Upper lobe of right lung (tissue), 1 donor: ENCODE measurements at places on chromosomes 5 and 9.

DNA sequence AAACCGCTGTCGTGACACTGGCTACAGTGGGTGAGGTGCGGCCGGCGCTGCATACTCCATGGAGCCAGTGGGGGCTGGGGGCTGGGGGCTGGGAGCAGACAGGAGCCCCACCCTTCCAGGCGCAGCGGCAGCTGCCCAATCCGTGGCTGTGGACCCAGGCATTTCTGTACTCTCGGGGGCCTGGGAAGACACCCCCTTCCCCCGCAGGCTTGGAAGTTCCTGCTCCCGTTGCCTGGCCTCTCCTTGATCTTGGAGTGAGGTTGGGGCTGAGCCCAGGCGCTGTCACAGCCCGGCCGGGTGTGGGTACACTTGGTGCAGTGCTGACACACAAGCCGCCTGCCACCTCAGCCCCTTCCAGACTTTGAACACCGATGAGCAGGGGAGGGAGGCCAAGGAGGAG lies 27.7 kb upstream of the GGTA1 start:
- DNase-seq: no peak

DNA sequence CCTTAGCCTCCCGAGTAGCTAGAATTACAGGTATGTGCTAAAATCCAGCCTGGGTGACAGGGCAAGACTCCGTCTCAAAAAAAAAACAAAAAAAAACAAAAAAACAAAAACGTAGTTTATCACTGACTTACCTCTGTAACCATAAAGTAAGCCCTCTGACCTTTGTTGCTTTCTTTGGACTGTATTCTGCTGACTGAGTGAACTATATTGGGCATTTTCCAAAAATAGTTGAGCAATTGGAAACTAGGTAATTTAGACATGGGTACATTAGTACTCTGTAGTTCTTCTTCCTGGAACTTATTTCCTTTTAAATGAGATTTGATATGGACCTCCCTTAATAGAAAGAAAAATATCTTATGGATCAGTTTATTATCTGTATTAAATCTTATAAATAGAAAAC lies 66.6 kb downstream of the ANKHD1 start:
- DNase-seq: no peak

DNA sequence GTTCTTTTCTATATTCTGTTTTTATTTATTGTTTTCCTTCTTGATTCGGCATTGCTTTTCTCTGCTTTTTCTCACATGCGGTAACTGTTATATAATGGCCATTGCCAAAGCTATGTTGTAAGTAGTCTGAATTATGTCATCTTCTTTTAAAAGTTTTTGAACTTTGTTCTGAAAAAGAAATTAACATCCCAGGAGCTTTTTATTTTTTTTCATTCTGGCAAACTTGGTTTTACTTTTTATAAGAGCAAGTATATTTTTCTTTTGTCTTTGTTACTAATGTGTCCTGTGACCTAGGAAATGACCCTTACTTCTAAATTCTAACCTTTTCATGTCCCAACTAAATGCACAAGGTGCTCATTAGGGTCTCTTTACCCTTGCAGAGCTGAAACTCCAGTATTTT lies 26.7 kb upstream of the IZUMO3 start:
- DNase-seq: no peak

DNA sequence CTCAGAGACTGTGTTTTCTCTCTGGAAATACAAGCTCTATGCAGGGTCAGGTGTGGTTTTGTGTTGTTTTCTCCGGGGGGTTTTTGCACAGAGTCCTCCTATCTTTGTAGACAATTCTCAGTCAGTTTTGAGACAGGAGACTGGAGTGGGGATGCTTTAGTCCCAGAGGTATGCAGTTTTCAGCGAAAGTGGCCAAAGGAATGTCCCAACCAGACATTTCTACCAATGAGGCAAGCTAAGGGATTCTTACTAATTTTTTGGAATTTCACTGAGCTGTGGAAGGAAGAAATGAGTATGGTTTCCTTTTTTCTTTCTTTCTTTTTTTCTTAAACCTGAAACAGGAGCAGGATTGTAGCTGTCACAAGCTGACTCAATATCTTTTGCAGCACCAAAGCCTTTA lies 35.3 kb upstream of the PLPP1 start:
- DNase-seq: no peak

- peak; percentile 74 for DNase-seq
Observed at GRCh38 chr9:137307255-137308056, 5.4 kb upstream of the NRARP start.

DNA sequence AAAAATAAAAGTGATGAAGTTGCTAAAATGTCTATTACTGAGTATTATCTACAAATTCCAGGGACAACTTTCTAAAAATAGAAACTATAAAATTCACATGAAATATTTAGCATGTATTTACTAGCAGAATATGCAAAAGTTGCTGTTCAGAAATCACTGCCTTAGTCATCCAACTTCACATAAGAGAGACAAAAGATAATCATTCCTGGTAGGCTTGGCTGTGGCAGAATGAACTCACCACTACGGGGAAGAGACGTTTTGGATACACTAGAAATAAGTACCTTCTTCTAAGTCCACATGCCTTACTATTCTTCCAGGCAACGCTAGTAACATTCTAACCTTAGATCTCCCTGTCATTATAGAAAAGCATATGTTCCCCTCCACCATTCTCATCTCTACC lies 272.2 kb downstream of the BNC2 start:
- no peak for DNase-seq

- no peak for DNase-seq
Observed at GRCh38 chr9:117827456-117827855, 123.3 kb downstream of the TLR4 start.

GRCh38 chr5:14557203-14557770 lies 24.3 kb upstream of the OTULINL start:
- no peak for DNase-seq

GRCh38 chr9:130159915-130160670 lies 12.1 kb upstream of the NCS1 start:
- DNase-seq: no peak

- DNase-seq: no peak
Observed at GRCh38 chr5:82494942-82495341, 216.8 kb upstream of the RPS23 start.

DNA sequence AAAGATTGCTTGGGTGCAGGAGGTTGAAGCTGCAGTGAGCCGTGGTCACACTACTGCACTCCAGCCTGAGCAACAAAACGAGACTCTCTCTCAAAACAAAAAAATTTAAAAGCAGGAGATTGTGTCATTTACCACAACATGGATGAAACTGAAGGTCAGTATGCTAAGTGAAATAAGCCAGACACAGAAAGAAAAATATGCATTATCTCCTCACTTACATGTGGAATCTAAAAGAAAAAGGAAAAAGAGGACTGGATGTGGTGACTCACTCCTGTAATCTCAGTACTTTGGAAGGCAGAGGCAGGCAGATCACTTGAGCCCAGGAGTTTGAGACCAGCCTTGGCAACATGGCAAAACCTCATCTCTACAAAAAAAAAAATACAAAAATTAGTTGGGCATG lies 146.8 kb upstream of the DAPK1 start:
- DNase-seq: no peak

- DNase-seq: no peak
Observed at GRCh38 chr5:181037365-181037861, 2.7 kb upstream of the BTNL9 start.

DNA sequence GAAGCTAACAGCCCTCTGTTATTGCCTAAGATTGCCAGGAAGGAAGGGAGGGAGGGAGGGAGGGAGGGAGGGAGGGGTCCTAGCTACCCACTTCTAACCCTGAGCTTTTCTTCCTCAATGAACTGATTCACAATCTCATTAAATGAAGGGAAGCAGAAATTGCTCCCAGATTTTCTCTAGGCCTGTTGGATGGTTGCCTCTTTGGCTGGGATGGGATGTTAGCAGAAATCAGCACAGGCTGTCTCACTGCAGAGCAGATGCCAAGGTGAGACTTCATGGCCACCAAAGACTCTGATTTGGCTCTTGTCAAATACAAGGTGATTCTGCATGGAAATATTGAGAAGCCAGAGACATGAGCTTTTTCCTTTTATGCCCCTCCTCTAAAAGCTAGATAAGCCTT lies 578.6 kb downstream of the ACTL7B start:
- no peak for DNase-seq

DNA sequence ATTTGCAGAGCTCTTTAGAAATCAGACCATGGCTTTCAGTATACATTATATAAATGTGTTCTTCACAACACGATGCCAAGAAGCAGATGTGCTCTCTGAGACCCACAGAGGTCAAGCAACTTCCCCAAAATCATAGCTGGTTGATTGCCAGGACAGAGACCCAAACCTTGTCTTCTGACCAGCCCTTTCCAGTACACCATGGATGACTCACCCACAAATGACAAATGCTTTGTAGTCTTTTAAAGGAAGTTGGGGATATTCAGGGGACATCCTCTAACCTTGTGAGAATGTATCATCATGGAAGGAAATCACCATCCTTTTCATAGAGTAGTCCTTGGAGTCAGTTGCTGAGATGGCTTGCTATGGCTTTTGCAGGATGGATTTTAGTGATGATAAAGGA lies 30.1 kb downstream of the ZNF462 start:
- DNase-seq: no peak

- no peak for DNase-seq
Observed at GRCh38 chr9:86670536-86670935, 276.8 kb downstream of the GAS1 start.

DNA sequence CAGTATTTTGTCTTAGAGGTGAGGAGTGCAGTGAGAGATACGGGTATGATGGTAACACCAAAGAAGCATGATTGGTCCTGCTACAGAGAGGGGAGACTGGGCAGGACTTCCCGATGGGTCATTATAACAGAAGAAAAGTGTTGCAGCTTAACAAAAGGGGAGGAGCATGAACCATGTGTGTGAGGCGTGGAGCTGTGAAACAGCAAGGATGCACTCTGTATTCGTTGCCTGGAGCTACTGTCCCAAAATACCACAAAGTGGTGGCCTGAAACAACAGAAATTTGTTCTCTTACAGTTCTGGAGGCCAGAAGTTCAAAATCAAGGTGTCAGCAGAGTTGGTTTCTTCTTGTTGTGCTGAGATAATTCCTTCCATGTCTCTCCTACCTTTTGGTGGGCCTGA lies 59.4 kb upstream of the GRHPR start:
- DNase-seq: no peak

DNA sequence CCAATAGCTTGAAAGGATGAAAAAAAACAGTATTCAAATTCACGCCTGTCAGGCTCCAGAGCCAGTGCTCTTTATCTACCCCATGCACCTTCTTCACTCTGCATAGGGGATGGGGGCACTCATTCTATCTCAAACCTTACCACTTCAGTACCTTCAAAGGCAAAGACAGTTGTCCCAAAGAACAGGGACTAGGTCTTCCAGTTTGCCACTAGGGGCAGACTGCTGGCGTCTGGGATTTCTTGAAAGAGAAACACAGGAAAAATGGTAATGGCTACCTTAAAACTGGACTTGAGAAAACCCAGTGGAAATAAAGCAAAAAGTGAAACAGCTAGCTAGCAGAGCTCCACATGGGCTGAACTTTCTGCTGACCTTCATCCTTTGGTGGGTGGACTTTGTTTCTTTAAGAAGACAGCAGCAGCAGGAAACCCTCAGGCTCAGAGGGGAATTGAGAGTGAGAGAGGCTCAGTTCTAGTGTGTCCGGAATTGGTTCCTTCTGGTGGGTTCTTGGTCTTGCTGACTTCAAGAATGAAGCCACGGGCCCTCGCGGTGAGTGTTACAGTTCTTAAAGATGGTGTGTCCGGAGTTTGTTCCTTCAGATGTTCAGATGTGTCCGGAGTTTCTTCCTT lies 41.0 kb upstream of the SLC36A1 start:
- DNase-seq: no peak

- DNase-seq: no peak
Observed at GRCh38 chr9:97938081-97938644, at the start of gene HEMGN. TSS of gene HEMGN (minus strand) at chr9:97938172. CDS start at chr9:97938136, 36 bp downstream.

- no peak for DNase-seq
Observed at GRCh38 chr5:178740181-178740557, 9.7 kb upstream of the ZNF354A start.

DNA sequence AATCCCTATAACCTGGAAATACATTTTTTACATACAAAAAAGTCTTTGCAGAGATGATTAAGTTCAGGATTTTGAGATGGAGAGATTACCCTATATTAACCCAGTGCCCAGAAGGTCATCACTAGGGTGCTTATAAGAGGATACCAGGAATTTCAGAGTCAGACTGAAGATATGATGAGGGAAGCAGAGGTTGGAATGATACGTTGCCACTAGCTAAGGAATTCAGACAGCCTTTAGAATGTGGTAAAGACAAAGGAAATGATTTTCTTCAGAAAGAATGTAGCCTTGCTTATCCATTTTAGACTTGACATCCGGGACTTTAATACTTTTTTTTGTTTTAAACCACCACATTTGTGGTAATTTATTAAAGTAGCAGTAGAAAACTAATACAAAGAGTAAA lies 2176.8 kb upstream of the C9orf72 start:
- no peak for DNase-seq

GRCh38 chr9:93218161-93218560 lies 34.2 kb downstream of the WNK2 start:
- peak; percentile 52 for DNase-seq

DNA sequence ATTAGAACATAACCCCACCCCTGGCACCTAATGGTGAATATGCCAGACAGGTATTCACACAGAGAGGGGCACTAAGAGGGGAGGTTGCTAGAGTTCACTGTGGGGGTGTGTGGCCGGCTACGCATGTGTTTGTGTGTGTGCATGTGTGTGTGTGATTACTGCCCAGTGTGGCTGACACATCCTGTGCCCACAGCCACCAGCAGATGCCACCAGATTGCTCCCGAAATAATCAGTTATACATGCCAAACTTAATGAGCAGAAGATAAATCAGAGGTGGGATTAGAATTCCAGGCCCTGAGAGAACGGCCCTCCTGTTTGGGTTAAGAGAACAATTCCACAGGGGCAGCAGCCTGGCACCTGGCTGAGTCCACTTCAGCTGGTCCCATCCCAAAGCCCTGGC lies 91.8 kb upstream of the TBCA start:
- DNase-seq: no peak

DNA sequence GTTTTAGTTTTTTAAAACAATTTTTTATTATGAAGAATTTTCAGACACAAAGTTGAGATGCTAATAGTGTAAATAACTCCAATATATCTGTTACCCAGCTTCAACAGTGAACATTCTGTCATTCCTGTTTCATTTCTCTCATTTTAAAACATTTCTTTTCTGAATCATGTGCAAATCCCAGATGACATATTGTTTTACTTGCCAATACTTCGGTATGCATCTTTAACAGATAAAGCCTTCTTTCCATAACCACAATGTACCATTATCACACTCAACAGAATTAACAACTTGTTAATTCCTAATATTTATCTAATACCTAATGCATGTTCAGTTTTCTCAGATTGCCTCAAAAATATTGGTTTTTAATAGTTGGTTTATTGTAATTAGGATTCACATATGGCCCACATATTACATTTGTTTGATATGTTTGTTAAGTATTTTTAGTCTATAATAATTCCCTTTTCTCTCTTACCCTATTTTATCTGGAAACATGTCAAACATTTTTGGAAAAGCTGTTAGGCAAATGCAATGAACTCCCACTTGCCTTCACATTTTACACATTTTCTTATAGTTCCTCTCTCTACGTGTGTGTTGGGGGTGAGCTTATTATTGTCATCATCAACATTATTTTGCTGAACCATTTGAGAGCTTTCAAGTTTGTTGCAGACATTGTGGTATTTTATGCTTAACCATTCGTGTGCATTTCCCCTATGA lies 58.7 kb upstream of the ANKRD55 start:
- DNase-seq: no peak

GRCh38 chr5:140381351-140381750 lies 20.3 kb upstream of the ANKHD1 start:
- DNase-seq: no peak
